ENCODE measurements at places on chromosomes 3 and 15.
A peak's percentile ranks its signal among the peaks of the same experiment; 100 is the strongest.

GRCh38 chr3:114405202-114405990 lies 111.6 kb downstream of the TIGIT start:
- DNase-seq = no peak

GRCh38 chr15:61841466-61841865 lies 218.8 kb downstream of the VPS13C start:
- DNase-seq = no peak

- no peak for DNase-seq
These were observed 224.2 kb upstream of the CFAP20DC start for GRCh38 chr3:59273976-59274375.

DNA sequence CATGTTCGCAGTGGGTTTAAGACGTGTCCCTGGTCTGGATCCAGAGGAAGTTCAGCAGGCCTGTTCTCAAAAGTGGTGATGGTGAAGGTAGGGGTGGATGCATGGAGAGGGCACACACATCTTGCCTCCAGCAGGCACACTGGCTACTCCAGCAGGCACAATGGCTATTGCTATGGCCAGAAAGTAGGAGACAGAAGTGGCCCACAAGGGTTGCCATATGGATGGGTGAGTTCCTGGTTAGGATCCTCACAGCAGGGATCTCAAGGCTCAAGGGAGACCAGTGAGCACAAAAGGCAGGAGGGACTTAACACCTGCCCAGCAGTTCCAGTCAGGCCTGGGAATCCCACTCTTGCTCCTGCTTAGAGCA lies 107.9 kb downstream of the LRIG1 start:
- no peak for DNase-seq

DNA sequence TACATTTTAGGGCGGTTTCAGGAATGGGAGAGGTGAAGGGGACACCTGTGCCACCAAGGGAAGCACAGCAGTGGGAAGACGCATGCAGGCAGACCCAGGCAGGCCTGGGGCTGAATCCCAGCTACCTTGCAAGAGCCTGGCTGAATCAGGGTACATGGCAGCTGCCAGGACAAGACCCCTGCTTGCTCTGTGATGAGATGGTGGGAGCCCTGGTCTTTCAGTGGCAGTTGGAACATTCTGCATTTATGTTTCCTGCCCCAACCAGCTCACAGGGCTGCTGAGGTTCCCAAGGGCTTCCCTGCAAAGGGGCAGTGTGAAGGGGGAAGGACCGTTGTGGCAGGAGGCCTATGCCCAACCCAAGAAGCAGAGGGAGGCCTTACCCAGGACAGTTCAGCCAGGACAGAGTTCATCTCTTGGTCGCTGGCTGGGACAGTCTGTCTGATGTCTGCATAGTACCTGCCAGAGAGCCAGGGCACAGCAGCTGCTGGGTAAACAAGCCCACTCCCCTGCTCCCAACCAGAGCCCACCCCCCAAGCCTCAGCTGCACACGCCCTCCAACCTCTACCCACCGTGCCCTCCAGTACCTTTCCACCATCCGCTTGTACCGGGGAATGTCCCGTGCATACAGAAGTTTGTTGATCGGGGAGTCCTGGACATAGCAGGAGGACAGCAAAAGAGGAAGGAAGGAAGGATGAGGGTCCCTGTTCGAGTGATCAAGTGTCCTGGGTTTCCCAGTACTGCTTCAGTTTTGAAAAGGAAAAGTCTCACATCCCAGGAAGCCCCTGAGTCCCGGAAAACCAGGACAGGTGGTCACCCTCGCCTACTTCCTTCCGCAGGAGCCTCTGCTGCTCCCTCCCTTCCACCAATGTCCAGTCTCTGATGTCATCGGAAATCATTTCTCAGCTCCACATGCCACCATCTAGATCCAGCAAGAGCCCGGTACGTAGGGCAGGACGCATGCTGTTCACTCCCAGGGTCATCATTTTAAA lies 23.1 kb downstream of the PLXNB1 start:
- peak; percentile 14 for DNase-seq
